CD4-positive, alpha-beta T cell treated with Interleukin-4 for 1 hour (primary cell): ENCODE measurements at places on chromosomes 16 and 17.
A peak's percentile ranks its signal among the peaks of the same experiment; 100 is the strongest.

GRCh38 chr16:58124601-58124915 is 4.6 kb downstream of the CFAP20 start:
- DNase-seq, result no peak

DNA sequence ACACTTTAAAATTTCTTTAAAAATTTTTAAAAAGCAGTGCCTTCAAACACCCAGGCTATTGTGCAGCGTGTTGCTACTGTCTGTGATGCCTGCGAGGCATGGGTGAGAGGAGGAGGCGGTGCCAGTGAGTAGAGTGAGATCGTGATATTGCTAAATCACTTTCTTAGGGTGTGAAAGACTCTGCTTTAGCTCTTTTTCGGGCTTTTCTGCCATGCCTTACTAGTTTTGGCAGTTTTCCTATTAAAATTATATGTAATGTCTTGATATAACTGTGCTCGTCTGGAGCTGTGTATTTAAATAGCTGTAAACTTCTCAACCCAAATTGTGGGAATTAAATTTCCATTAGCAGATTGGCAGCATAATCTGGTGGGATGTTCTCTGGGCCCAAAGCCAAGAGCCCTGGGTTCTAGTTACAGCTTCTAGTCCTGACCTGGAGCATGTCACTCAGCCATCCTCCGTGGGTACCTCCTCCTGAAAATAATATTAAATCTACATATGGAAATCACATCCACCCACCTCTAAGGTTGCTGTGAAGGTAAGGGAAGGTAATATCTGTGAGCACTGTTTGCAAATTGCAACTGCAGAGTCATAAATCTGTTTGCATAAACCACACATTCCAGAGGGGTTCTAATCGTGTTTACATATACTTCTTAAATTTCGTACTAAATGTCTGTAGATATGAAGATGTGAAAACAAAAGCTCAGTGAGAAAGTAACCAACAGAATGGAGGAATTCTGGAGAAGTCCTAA is 264.3 kb upstream of the CACNG5 start:
- no peak for DNase-seq

DNA sequence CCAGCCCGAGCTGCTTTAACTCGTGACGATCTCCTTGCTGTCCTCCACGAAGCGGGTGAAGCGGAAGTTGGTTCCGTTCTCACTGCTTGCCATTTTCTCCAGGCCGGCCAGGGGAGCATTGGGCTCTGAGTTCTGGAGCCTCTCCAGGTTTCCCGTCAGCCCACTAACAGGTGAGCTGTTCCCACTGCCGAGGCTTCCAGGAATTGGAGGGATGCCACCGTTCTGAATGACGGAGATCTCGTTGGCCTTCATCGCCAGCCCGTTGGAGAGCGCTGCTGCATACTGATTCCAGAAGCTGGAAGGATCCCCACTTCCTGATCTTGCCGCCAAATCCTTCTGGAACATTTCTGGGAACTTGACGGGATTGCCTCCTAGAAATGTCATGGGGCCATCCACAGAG is 14.0 kb downstream of the SALL1 start:
- no peak for DNase-seq

GRCh38 chr17:18011286-18011685 is 27.7 kb downstream of the ATPAF2 start:
- no peak for DNase-seq

GRCh38 chr17:27532269-27533263 is 76.3 kb downstream of the KSR1 start:
- peak; percentile 10 for DNase-seq
